ENCODE measurements at places on chromosomes 7 and 10.

GRCh38 chr7:485188-486081 lies 34.2 kb downstream of the PDGFA start:
- no peak for DNase-seq

DNA sequence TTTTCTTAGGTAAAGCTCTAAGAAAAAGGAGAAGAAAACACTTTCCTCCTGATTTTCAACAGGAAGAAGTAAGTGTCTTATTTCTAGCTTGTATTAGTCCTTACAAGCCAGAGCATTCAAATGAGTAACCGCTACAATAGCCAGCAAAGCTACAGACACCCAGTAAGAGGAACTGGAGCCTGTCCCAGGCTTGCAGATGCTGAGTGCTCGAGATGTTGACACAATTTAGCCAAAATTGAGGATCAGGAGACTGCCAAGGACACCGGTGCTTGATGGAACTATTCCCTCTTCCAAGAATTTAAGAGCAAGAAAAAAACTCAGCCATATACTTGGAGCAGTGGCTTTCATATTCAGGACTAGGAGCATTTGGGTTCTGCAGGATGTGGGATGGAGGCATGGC lies 149.3 kb upstream of the DPP6 start:
- no peak for DNase-seq

DNA sequence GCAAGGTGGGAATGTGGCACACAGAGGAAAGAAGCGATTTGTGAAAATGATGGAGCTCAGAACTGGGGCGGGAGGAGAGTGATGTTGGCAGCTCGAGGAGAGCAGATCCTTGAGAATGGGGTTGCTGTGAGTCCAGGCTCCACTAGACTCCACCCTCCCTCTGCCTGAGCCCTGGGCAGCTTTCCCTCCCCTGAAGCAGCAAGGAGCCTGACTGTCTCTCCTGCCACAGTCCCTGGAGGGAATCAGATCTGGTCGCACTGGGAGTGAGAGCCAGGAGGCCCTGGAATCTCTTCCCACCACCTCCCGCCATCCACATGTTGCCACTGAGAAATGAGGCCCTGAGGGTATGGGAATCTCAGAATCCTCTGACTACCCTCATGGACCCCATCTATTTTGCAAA lies 362.7 kb downstream of the PLXNA4 start:
- no peak for DNase-seq

DNA sequence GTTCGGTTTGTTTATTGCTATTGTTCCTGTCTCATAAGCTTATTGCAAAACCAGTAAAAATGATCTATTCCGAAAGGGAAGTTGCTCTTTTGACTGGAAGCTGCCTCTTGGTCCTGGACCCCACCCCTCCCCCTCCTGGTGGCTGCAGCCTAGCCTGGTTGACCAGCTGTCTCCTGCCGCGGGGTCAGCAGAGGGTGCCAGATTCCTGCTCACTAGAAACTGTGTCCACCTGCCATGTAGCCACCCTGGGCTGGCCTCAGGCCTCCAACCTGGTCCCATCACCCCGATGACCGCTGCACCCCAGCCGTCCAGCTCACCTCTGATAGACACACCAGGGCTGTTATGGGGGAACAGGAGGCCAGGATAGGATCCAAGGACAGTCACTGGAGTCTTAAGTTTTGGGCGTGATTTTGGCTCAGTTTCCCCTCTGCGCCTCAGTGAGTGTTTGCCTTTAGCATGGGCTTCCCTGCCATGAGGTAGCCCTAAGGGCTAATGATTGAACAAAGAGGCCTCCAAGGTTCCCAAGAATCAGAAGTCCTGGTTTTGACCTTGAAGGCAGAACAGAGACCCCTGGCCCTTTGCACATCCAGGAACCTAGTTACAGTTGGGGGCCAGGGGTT lies 32.9 kb upstream of the SLF2 start:
- no peak for DNase-seq

- DNase-seq, result peak; percentile 78
Measured at GRCh38 chr7:115099906-115100305, 178.0 kb downstream of the MDFIC start.

GRCh38 chr7:93146036-93146435 lies 2.1 kb downstream of the SAMD9L start:
- DNase-seq, result no peak

DNA sequence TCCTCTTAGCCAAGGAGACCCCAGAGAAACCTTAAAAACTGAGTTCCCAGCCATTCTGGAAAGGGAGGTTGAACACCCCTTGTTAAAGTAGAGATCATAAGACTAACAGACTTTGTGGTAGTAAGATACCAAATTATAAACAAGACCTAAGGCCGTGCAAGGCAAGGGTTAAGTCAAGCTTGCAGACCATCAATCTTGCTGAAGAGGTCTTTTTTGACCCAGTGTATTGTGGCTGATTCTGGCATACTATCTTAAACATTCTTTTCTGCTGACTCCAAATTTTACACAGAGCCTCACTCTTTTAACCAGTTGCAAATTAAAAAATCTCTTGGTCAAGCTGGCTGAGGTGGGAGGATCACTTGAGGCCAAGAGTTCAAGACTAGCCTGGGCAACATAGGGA lies 1.2 kb upstream of the TBRG4 start:
- no peak for DNase-seq

DNA sequence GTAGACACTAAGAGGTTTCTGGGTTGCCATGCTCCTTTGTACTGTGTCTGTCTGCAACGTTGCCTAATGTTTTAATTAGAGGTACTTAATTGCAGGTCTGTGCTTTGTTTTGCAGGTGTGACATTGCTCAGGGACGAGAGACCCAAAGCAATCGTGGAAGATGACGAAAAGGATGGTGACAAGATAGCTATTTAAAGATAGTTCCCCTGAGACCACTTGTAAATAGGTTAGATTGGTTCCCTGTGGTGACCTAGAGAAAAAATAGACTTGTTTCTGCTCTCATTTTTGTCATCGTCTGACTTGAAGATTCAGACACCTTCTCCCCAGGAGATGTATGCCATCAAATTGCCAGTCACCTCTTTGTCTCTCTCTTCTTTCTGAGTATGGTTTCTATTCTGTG lies 20.1 kb downstream of the PPP1R17 start:
- no peak for DNase-seq

DNA sequence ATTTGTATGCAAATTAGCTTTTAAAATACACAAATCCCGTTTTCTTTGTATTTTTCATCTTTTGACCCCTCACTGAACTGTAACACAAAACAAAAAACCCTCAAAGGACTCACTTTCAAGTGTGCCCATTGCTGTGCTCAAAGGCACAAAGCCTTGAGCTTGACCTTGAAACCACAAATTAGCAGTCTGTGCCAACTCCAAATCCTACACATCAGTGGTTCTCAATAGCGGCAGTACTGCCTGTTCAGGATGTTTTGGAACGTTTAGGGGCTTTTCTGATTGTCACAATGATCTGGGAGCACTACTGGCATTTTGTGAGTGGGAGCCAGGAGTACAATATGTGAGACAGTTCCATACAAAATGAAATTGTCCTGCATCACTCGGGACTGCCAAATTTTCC lies 55.5 kb downstream of the KDM7A start:
- peak; percentile 3 for DNase-seq

DNA sequence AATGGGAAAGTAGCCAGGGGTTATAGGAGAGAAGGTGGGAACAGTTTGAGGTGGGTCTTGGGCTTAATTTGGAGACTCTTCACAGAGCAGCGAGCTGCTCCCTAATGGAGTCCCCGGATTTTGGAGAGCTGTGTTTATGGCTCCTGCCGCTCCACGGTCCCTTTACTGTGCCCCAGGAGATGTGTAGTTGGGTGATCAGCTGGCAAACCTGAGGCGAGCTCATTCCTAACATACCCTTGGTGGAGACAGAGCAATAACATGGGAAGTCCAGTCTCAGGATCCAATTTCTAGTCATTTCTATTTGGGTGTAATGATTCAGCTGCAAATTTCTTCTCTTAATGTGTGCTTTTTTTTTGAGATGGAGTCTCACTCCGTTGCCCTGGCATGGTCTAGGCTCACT lies 1.5 kb downstream of the GARIN1A start:
- no peak for DNase-seq

DNA sequence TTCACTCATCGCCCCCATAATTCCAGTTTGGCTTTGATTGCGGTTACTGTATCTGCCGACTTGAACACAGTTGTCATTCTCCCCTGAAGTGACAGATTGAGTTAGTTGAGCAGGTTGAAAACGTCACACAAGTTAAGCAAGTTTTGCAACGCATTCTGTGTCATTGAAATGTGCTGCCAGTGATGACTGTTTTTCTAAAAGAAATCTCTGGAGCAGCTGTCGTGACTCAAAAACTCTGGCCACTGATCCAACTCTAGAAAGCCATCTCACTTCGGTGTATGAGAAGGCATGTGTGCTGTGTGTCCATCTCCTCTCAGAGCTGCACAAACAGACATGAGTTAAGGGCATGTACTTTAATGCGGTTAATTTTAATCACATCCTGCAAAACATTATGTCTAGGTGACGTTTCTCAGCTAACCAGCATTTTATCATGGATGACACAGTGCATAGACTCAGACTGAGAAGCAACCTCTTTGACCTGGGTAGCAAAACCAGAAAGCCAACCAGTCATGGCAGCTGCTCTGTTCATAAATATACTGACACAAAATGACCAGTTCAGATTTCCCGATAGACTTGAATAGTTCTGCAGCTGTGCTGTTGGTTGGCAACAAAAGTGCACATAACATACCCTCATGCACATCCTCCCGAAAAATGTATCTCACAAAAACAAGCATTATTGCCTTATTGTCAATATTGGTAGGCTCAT lies 69.3 kb downstream of the CSTF2T start:
- DNase-seq, result peak; percentile 62

DNA sequence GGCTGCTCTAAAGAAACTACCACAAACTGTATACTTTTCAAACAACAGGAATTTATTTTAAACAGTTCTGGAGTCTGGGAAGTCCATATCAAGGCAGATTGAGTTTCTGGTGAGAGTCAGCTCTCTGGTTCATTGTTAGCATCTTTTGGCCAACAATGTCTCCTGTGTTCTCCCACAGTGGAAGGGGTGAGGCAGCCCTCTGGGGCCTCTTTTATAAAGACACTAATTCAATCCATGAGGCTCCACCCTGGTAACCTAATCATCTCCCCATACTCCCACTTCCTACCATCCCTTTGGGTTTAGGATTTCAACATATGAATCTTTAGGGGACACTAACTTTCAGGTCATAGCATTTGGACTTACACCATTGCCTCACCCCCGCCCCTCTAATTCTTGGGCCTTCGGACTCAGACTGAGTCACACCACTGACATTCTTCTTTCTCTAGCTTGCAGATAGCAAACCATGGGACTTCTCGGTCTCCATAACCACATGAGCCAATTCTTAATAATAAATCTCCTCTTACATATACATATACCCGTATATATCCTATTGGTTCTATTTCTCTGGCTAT lies 64.3 kb upstream of the ANTXRL start:
- DNase-seq, result peak; percentile 25

DNA sequence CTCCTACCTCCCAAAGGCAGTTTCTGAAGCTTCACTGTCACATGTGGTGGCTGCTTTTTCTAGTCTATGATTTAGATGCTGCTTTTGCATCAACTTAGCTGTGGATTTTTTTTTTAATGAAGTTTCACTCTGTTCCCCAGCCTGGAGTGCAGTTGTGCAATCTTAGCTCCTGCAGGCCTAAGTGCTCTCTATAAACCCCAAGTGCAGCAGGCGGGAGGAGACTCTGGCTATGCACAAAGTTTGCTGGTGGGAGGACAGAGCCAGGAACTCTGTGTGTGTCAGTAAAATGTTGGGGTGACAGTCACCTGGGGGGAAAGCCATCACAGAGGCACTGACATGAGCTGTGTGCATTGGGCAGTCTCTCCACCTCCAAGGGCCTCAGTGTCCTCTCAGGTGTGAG lies 138.8 kb upstream of the FAM20C start:
- no peak for DNase-seq

DNA sequence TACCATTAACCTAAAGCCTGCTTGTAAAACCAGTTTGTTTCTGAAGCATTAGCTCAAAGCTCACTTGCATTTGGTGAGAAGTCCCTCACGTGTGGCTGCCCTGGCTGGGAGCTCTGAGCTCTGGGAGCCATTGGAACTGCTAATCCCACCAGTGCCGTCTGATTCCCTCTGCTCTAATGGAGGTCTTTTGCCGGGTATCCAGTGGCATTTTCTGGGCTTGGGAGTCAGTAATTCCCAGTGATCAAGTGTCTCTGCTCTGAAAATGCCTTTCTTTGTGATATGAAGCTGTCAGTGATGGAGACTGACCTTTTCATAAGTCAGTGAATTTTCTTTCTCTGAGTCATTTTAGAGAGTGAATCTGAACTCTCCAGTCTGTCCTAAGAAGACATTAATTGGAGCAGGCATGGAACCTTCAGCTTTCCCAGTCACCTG lies 36.9 kb upstream of the FAM20C start:
- DNase-seq, result peak; percentile 13

GRCh38 chr10:129388435-129388834 lies 78.6 kb upstream of the MGMT start:
- no peak for DNase-seq

DNA sequence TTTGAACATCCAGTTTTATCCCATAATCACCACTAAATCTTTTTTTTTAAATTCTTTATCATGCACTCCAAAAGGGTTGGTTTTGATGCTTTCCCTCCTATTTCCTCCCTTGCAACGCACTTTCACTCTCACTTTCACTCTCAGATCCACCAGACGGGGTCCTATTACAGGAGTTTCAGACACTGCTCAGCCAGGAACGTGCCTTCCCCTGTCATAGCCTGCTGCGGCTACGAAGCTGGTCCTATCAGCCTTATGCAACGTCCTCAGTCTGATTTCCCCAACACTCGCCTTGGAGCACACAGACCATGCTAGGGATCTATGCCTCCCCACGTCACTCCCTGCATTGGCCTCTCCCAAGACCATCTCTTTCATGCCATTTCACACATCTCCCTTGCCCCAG lies 23.4 kb downstream of the ZPBP start:
- peak; percentile 9 for DNase-seq

- DNase-seq, result no peak
Measured at GRCh38 chr7:35389636-35390035, 135.7 kb upstream of the TBX20 start.

DNA sequence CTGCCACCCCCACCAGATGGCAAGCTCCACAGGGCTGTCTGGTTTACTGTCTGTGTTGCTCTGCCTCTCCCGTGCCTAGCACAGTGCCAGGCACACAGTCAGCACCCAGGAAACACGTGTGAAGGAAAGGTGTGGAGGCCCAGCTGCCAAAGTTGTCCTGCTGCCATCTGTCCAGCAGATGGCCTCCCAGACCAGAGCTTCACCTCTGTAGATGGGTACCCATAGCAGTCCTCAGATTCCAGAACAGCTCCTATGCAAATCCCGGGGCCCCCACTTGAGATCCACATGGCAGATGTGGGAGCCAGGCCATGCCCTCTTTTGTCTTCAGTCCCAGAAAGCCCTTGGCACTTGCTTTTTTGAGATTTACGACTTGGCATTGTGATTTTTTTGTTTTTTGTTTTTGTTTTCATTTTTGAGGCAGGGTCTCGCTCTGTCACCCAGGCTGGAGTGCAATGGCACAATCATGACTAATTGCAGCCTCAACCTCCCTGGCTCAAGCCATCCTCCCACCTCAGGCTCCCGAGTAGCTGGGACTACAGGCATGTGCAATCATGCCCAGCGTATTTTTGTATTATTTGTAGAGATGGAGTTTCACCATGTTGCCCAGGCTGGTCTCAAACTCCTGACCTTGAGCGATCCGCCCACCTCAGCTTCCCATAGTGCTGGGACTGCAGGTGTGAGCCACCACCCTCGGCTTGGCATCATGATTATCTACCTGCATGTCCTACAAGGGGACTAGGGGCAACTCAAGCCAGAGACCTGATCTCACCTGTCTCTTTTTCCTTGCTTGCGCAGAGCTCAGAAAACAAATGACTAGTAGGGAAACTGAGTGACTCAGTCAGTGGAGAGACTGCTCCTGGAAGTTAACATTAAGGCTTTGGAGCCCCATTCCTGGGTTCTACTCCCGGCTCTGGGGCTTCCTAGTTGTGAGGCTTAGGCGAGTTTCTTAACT lies 16.9 kb upstream of the PALD1 start:
- peak; percentile 63 for DNase-seq

GRCh38 chr10:74049955-74050354 lies 52.0 kb downstream of the VCL start:
- no peak for DNase-seq

All from cardiac fibroblast (primary cell).